ENCODE measurements at places on chromosomes 13 and 19. TPM values are rescaled to one million over a fixed set of nuclear protein-coding genes. Genes with fewer than 3 reads are reported as not detected.

DNA sequence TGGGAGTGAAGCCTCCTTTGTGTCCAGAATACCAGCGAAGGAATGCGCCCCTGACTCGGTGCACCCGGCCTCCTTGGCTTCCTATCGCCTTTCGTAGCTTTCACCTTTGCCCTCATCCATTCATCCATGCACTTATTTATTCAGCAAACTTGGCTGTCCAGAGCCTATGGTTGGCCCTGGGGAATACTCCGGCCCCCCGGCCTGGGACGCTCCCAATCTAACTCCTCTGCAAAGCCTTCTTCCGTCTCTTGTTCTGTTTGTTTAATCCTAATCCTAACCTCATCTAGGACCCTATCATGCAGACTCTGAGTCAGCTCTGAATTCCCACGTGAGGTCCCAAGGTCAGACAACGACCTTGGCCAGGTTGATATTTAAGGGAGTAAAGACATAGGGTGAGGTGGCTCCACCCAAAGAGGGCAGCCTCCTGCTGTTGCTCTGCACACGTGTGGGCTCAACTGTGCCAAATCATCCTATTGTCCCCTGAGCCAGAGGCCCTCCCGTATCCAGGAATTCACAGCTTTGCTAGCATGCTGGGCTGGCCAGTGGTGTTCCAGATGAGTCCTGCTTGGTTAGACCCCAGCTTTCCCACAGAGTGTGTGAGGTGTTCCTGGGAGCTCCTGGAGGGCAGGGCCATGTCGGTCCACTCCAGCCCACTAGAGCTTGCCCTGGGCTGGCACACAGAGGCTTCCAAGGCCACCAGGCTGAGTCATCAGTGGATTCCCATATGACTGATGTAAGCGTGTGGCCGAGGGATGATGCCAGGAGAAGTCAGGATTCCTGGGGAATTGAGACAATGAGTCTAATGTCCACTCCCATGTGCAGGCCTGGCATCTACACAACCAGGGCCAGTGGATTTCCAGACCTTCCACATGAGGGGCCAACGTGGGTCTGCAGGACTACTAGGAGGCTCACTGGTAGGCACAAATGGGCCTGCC, 6.5 kb upstream of the CCNE1 start:
- no peak for DNase-seq

- no peak for DNase-seq
Measured at GRCh38 chr19:51354742-51355148, 11.4 kb downstream of the ETFB start.

DNA sequence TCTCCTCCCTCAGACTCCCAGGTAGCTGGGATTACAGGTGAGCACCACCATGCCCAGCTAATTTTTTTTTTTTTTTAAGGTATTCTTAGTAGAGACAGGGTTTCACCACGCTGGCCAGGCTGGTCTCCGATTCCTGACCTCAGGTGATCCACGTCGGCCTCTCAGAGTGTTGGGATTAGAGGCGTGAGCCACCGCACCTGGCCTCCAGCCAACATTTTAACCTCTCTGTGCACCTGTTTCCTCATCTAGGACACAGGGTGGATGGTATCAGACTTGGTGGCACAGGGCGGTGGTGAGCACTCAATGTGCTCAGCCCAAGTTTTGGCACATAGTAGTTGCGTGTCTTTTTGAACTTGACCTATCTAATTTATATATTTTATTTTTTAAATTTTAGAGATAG, 12.5 kb downstream of the APBA3 start:
- DNase-seq: no peak

GRCh38 chr19:17303167-17303939, at the start of gene ABHD8:
Gene ABHD8 (minus strand): TSS chr19:17303425. CDS start chr19:17301616, 1,809 bp downstream.
- peak; percentile 98 for DNase-seq

- no peak for DNase-seq
Measured at GRCh38 chr19:18685597-18686190, 2.2 kb downstream of the CRTC1 start.

Gene FBXL12
- 184 TPM for total RNA-seq

Gene RNF17
- not detected for total RNA-seq

Data from transverse colon (tissue), 4 donors.